T-helper 1 cell (primary cell): ENCODE measurements at places on chromosomes 2 and 18.

GRCh38 chr2:207711750-207712530 is 500 bp downstream of the CCNYL1 start:
- DNase-seq: peak; percentile 34

GRCh38 chr2:122515731-122516290 is 760.4 kb downstream of the TSN start:
- no peak for DNase-seq

DNA sequence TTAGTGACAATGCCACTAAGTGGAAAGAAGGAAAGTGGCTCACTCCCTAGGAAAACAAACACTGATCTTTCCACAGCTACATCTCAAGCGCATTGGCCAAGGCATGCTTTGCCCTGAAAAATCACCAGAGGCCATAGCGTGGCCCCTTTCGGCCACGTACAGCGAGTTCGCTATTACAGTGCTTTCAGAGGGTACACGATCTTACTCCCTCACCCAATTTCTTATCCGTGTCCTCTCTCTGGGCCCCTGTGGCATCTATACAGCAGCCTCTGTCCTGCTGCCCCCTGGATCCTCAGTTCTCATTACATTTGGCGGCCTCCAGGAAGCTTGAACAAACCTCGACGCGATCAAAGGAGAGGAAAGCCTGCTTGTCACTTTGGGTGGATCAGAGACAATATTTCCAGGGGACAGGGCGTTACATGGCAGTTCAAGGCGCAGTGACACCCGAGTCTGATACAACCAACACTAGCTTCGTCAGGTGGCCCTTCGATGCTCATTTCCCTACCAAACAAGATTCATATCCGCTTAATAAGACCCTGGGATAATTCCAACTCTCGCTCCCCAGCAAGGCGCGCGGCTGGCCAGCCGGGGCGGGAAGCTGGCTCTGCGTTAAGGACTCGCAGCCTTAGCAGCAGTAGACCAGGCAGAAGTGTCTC is 941 bp downstream of the SKOR2 start:
- DNase-seq: no peak

- DNase-seq: no peak
Observed at GRCh38 chr2:228629251-228629650, 447.8 kb upstream of the SPHKAP start.

GRCh38 chr2:192070099-192070498 is 124.6 kb downstream of the TMEFF2 start:
- no peak for DNase-seq

GRCh38 chr2:64727013-64727767 is 73.5 kb upstream of the SERTAD2 start:
- peak; percentile 69 for DNase-seq

DNA sequence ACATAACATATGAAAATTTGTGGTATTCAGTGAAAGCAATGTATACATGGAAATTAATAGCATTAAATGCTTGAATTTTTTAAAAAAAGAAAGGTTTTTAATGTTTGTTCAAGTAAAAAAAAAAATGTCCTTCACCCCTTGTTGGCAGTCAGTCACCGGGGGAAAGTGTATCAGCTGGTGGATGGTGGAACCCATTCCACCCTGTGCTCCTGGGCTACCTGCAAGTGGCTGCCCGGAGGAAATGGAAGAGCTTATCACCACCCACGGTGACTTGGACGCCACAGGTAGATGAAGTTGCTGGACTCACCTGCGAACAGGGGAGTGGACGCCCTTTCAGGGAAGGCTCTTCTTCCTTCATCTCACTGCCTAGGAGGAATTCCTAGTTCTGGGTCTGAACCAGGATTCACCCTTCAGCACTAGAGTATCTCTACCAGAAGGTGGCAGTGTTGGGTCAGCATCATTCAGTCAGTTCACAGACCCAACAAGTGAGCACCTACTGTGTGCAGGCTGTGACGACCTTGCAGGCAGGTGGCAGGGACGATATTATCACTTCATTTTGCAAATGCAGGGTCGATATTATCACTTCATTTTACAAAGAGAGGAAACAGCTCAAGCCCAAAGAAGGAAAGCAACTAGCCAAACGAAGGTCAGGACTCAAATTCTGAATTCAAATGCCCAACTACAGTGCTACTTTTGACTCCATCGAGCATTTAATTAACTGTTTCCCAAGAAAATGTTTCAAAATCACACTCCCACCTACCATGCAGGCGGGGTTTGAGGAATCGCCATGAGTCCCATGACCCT is 35.8 kb downstream of the CIB4 start:
- DNase-seq: no peak

GRCh38 chr18:22385718-22386117 is 32.0 kb downstream of the CTAGE1 start:
- DNase-seq: no peak

- DNase-seq: no peak
Observed at GRCh38 chr18:58196881-58197872, 153.2 kb downstream of the NEDD4L start.

- DNase-seq: no peak
Observed at GRCh38 chr2:205033431-205033830, 488.2 kb downstream of the PARD3B start.

DNA sequence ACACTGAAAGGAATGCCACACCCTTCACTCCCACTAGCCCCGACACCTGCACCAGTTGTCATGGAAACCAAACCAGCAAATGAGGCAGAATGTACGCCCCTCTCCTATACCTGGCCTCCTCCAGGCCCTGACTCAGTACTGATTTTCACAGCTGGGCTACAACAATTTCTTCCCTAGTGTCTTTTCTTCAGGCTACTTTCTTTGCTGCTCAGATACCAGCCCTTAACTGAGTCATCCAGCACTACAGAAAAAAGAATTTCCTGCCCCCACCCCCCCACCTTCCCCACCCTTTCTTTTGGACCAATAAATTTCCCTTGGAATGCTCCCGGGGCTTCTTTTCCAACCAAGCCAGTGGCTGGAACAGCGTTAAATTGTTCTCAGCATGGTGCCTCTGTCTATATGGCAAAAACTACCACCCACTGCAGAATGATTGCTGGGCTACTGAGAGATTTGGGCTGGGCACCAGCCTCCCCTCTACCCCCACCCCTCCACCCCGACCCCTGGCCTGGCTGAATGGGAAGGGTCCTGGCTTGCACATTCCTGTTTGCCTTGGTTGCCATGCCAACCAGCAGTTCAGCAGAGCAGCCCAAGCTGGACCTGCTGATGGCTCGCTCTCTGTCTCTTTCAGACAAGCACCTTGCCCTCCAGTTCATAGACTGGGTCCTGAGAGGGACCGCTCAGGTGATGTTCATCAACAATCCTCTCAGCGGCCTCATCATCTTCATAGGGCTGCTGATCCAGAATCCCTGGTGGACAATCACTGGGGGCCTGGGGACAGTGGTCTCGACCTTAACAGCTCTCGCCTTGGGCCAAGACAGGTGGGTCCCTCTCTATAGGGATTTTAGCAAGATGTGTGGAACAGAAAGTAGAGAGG is 11.3 kb downstream of the SLC14A2 start:
- DNase-seq: no peak

- no peak for DNase-seq
Observed at GRCh38 chr18:69974365-69974764, 26.7 kb upstream of the CD226 start.

GRCh38 chr18:23757437-23757733 is 68.1 kb downstream of the LAMA3 start:
- no peak for DNase-seq

DNA sequence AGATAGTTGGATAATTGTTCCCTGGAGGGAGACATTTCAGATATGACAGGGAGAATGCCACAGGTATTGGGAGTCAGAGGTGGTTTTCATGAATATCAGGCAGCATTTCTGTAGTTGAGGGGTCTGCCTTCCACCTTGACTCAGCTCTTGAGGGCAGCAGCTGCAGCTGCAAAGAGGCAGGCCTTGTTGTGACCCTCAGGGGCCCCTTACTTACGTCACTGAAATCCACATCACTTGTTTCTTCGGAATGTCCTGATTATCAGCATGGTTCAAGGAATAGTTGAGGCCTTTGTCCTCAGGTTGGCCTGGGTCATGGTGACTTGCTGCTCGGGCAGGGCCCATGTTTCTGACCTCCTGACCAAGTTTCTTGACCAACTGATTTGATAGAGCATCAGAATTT is 46.9 kb downstream of the TMEM17 start:
- no peak for DNase-seq

DNA sequence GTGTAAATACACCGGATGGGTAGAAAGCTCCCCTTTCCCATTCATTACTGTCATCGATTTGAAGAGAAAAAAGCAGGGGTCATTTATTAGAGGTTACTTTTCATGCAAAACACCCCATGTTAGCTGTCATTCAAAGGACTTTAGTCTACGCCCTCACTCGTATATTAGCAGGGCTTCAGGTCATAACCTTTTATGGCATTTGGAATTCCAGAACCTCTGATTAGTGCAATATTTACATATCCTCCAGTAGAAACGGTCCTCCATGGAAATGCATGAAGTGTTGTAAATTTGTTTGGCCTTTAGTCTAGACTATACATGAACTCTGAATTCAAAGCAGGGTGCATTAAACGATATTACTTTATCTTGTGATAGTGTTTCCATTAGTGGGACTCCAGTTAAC is 180.5 kb downstream of the ZNF516 start:
- DNase-seq: no peak

DNA sequence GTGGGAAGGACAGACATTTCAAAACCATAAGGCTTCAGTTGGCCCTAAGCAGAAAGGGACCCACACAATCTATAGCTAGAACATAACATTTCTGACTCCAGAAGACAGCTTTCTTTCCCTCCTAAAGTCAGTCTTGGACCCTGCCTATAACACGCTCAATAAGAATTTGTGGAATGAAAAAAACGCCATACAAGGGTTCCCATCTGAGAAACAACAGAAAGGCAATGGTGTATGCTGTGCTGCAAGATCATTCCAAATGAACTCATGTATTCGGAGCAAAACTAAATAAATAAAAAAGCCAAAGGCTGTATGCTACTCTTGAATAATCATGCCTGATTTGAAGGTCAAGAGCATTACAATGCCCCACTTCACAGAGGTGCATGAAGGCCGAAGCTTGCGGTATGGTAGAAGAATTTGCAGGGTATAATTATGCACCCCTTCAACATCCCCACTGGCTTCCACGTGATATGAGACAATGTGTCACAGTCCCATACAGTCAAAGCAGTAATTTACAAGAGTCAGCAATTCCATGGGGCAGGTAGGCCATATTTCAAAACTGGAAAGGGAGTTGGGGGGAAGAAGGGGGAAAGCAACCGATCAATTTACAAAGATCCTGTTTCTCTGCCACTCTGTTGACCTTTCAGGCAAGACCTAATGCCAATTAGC is 61.4 kb upstream of the SLC14A2 start:
- DNase-seq: no peak

GRCh38 chr2:3962719-3963118 is 259.3 kb downstream of the DCDC2C start:
- DNase-seq: no peak

DNA sequence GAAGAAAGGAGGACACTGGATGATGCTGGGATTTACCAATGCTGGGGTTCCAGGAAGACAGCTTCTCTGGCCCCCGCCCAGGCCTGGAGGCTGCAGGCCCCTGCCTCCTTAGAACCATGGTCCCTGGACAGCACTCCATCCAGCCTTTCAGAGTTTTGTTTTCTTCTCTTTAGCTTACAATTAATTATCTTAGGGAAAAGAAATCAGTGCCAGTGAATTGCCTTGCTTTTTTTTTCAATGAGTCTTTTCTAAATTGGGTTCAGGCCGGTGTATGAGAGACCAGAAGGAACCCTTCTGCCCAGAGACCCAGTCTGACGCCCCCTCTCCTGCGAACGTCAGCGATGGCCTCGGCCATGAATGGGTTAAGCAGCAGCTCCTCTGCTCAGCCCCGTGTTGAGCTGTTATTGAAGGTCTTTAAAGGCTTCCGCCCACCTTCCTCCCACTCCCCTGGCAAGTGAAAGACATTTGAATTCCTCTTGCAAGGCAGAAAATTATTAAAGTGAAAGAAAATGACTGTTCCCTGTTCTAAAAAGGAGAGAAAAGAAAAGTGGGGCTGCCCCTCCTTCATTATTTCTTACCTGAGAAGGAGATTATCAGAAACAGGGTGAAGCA is 65.7 kb upstream of the CHMP1B start:
- no peak for DNase-seq

DNA sequence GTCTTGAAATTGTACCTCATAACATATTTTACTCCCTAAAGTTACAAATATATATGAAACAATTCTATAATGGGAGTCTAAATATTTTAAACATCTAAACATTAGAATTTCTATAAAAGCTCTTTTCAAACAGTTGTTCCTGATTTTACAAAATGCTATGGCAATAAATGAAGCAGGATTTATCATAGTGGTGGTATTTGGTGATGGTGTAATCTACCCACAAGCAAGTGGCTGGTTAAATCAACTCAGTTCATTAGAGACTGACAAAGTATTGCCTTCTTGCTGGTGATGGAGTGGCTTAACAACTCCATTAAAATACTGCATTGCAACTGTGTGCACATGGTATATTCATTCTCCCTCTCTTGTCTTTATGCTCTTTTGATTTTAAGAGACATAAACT is 138.9 kb downstream of the PMAIP1 start:
- DNase-seq: no peak

DNA sequence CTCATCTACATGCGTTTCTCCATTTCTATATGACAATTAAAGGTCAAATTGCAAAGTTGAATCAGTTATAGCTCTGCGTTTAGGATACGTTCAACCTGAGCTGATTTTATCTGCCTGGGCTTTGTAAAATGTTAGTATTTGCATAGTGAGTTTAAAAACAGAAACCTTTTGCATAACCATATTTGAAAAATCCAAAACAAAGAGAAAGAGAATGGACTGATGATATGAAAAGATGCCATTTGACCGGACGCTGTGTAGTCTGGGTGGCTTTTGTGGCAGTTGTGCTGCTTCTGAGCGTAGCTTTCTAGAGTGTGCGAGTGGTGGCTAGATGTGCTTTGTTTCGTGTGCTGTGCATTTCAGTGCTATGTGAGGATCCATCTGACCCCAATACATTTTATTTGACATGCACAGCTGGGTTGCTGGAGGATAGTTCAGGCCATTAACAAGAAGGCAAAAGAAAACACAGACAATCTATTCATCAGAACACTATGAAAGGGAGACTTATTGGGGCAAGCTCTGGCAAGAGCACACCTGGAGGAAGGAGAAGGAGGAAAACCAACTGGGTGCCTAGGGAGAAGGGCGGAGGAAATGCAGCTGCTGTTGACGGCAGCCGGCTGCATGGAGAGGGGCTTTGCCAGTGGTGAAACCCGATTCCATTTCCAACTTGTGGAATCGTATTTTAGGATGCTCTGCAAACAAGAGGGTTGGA is 126.8 kb downstream of the ACOXL start:
- DNase-seq: no peak

GRCh38 chr2:212995920-212996319 is 155.5 kb downstream of the IKZF2 start:
- DNase-seq: no peak

- peak; percentile 16 for DNase-seq
Observed at GRCh38 chr2:136212426-136213378, 94.8 kb upstream of the CXCR4 start.
